ENCODE measurements at places on chromosomes 2 and 18.

DNA sequence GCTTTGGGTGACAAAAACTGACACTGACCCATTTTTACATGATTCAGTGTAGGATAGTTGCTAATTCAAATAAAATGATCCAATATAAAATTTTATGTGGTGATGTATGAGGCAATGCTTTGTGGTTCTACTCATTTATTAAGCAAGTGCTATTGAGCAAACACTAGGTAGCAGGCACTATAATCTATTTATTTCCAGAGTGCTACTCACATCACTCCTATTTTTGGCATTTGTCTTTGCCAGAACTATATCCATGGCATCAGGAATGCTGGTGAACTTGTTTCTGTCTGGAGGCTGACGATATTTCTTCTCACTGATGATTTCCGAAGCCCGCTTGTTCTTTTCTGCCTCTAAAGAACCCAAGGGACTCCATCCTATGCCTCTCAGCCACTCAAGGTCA is 84.3 kb downstream of the NEB start:
- no peak for DNase-seq

GRCh38 chr18:40179729-40180461 is 1775.1 kb upstream of the PIK3C3 start:
- DNase-seq, result no peak

- peak; percentile 58 for DNase-seq
Observed at GRCh38 chr2:229422063-229422462, 151.0 kb upstream of the PID1 start.

DNA sequence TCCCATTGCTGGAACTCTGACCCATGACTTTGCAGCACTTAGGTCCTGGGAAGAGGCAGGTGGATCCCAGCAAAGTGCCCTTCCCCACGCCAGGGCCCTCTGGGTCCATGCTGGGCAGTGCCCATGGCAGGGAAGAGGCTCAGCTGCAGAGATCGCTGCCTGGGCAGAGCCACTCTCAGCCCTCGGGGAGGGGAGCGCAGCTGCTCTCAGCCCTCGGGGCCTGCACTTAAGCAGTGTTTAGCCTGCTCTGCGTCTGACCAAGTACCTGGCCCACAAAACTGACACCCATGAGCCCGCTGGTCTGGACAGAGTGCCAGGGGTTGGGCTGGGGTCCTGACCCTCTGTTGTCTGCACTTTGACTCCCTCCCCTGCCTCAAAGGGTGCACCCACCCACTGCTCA is 46.3 kb downstream of the AQP12A start:
- no peak for DNase-seq

DNA sequence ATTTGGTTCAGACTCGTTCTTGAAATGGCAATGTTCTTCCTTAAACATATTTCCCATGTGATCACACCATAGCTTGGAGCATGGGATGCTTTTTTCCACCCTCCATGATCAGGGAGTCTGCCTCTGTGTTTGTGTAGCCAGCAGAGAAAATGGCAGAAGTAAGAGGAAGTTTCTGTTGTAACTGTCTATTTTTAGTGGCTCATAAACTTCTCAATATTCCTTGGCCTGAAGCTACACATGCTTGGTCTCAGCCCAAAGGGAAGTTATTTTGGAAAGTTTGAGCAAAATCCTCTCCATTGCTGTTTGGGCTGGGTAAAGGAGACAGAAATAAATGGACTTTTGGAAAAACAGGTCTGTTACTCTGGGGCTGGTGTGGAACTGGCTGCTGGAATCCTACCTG is 33.4 kb upstream of the ITGA6 start:
- DNase-seq, result peak; percentile 20

GRCh38 chr2:161112908-161113307 is 47.3 kb upstream of the TANK start:
- no peak for DNase-seq

GRCh38 chr2:240435457-240435947 is at the start of gene GPC1:
GPC1 (plus strand) TSS chr2:240435663; CDS start chr2:240435919, 256 bp downstream.
- DNase-seq, result peak; percentile 56

DNA sequence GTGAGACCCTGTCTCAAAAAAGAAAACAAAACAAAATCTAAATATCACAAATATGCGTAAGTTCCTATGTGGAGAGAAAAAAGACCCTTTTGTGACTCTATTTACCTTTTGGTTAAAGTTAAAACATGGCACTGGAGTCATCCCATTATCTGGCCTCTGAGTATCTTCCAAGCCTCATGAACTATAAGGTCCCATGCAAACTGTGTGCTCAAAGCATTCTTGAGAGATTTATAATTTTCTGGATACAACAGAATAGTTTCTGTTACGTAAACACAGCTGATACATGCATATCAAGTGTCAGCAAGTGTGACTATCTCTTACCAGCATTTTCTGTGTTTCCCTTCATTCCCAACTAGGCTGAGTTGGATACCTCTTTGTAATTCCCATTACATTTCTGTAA is 8.8 kb upstream of the NOSTRIN start:
- no peak for DNase-seq

DNA sequence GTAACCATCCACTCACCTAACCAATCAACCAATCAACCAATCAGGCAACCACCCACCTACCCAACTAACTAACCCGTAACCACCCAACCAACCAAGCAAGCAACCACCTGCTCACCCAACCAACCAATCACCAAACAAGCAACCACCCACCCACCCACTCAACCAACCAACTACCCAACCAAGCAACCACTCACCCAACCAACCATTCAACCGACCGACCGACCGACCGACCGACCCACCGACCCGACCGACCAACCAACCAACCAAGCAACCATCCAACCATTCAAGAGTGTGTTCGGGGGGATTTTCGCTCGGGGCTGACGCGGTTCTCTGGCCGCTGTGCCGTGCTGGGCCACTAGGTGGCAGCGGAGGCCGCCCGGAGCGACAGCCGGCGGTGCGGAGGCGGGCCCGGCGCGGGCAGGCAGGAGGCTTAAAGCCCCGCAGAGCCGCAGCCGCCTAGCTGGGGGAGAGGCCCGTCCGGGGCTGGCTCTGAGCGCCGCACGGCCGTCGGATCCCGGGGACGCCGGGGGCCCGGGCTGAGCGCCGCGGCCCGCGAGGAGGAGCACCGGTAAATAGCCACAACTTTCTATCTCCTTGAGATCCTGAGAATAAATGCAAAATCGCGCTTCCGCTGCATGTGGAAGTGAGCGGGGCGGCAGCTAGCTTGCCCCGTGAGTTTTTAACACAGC is at the start of gene MC5R:
MC5R (plus strand) TSS at position 443 of the 689 bp plus-strand sequence. CDS start 1,617 bp downstream, outside the sequence.
- peak; percentile 34 for DNase-seq

- DNase-seq, result no peak
Observed at GRCh38 chr2:203077451-203077850, 62.8 kb downstream of the NBEAL1 start.

DNA sequence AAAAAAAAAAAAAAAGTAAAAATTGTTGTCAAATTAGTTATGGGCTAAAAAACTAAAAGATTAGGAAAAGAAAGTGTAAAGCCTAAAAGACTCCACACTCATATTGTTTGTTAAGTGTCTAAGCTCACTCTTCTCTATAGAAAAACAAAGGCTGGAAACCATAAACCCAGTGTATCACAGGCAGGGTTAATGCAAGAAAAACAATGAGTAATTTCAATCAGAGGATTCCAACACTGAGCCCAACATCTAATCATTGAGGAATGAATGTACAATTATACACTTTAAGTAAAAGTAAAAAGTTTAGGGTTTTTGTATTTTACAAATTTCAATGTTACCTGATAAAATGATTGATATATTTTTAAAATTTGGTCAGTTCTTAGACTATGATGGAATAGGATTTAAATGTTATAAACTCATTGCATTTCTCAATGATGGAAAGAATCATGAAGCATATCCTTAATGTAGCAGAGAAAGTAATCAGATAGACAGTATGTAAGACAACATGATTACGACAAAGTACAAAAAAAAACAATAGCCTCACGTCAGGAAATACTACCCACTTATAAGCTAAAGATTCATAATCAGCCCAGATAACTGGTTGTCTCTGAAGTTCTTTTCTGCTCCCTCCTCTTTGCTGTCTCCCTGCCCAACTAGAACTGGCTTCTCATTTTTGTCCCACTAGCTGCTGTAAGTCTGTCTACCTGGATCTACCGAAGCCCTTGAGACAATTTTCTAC is 44.5 kb upstream of the SP3 start:
- DNase-seq, result no peak
